RPMI7951 (cell line): ENCODE measurements at places on chromosomes 3 and 15. TPM values are rescaled to one million over a fixed set of nuclear protein-coding genes. Genes with fewer than 3 reads are reported as not detected.

DNA sequence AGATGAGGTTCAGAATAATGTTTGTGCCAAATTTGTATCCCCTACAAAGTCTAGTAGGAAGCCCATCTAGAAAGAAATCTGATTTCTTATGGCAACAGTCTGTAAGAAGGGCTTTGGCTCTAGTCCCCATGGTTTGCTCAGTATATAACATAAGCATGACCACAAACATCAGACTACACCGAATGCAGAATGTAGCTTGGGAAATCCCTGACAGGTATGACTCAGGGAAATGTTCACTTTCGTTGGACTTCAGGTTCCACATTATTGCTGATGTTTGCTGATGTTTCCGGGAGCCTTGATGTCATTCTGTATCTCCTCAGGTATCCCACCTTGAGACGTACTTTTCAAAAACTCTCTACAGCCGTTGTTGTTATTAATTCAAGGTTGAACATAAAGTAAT, 304.4 kb upstream of the TGFBR2 start:
- DNase-seq: no peak

DNA sequence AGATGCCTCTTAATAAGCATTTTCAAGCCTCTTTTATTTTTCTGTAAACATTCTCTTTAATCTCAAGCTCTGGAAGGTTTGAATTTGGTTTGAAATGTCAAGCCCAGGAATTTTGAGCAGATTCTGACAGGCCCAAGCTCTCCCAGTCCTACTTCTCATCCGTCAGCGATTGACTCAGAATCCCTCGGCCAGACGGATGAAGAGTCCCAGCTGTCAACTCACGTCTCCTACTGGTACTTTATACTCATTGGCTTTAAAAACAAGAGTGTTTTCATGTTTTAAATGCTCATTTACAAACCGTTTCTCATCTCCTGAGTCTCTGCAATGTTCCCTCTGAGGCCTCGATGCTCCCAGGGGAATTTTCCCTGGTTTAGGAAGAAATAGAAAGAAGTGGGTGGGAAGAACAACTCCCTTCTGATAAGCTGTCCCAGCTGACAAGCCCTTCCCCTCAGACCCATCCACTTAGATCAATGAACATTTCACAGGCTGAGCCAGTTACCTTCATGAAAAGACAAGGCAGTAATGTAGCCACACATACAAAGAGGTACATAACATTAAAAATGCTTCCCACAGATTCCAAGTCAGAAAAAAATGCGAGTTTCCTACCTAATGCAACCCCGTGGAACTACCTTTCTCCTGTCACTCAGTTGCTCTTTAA, 478.2 kb upstream of the DPH6 start:
- no peak for DNase-seq

NTRK3 gene
- total RNA-seq: 0.10 and 1.3 TPM in 2 replicates

GRCh38 chr3:46186471-46187340, 21.4 kb downstream of the CCR1 start:
- no peak for DNase-seq

- DNase-seq: peak; percentile 22
These were observed 170.0 kb upstream of the NDN start for GRCh38 chr15:23857028-23857641.

TMEM207 gene
- total RNA-seq: not detected in 2 replicates

LINGO1 gene
- not detected in 2 replicates for total RNA-seq

DNA sequence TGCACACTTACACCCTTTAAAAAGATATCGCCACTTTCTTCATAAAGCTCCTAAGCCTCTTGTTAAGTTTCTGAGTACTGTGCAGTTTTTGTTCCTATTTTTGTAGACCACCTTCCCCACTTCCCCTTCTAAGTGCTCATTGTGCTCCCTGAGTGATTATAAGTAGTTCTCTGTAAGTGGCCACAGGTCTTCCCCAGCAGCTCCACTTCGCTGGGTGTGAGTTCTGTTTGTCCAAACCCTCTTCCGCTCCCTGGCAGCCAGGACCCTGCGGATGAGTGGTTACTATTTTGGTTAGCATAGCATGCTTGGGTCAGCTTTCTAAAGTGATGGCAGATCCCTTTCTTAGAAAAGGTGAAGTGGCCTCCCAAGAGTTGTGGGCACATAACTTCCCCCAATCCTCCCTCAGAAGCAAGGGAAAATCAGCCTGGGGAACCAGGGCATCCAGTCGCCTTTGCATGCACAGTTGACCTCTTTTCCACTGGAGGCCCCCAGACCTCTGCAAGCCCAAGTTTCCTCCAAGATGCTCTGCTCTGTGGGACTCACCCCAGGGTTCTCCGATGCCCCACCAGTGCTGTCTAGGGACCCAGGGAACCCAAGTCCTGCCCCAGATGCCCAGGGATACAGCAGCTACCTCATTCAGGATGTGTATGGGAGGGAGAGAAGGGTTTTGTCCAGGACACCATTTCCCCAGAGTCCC, 69.6 kb downstream of the ATP10A start:
- no peak for DNase-seq

SLC6A1 gene
- not detected in 2 replicates for total RNA-seq

GRAMD2A gene
- total RNA-seq: not detected in 2 replicates

DNA sequence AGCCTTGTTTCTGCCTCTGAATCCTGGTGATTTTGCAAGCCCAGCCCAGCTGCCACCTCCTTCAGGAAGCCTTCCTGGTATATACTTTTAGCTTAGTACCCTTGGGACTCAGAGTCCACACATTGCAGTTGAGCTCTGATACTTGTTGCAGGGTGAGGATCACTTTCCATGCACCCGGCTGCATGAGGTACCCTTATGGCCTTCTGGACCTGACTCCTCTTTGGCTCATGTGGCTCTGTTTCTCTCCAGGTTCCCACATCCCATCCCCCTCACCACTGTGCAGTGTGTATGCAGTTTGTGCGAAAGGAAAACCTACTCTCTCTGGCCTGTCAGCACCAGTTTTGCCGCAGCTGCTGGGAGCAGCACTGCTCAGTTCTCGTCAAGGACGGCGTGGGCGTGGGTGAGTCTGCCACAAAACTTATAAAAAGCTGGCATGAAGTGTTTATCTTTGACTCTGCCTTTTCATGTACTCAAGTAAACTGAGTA, 23.1 kb upstream of the P4HTM start:
- DNase-seq: no peak

- no peak for DNase-seq
These were observed 137.4 kb downstream of the SV2B start for GRCh38 chr15:91237445-91237844.

SEMA3F gene
- total RNA-seq: 1.5 and 1.9 TPM in 2 replicates

DNA sequence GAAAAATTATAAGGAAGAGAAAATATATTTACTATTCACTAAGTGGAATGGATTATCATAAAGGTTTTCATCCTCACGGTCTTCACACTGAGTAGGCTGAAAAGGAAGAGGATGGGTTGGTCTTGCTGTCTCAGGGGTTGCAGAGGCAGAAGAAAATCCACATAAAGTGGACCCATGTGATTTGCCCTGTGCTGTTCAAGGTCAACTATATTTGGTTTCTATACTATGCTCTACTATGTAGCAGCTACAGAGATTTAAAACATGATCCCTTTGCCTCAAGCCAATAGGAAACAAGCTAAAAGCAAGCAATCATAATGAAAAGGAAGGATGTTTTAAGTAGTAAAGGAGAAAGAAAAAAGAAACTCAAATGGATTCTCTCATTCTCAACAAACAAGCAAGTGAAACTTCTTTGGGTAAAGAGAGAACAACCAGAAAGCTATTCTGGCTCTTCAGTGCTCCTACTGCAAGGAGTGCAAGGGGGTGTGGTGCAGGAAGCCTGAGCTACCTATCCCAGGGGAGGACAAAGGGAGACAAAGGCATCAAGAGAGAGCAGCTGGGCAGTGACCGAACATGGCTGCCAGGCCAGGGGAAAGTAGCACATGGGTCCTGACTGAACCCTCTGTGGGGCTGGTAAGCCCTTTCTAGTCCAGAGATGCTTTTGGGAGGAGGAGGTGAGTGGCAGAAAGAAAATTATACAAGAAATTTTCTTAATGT, 35.9 kb downstream of the SFMBT1 start:
- DNase-seq: no peak

DNA sequence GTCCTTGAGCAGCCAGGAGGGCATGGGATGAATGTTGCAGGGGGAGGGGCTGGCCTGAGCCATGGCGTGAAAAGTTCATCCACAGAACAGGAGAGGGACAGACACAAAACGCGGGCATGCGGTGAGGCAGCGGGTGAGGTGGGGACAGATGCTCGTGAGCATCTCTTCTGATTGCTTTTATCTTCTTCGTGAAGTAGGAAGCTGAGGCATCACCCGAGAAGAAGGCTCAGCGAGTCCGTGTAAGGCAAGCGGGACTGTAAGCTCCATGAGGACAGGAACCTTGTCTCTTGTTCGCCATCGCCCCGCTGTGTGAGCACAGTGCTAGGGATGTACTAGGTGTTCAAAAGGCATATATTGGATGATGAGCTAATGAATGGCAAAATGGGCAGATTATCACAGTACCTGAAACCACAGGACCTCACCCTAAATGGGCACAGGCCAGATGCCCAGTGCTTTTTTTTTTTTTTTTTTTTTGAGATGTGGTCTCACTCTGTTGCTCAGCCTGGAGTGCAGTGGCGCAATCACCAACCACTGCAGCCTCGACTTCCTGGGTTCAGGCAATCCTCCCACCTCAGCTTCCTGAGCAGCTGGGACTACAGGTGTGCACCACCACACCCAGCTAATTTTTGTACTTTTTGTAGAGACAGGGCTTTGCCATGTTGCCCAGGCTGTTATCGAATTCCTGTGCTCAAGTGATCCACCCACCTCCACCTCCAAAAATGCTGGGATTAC, 46.8 kb downstream of the CPN2 start:
- DNase-seq: no peak

NEK11 gene
- total RNA-seq: 4.0 and 5.0 TPM in 2 replicates

GRCh38 chr15:28885630-28886430, at the start of gene APBA2:
APBA2 (plus strand) TSS chr15:28885974; CDS start chr15:29053885, 167,911 bp downstream.
- DNase-seq: peak; percentile 24

- DNase-seq: no peak
These were observed 2.8 kb downstream of the APOD start for GRCh38 chr3:195580744-195581443.

DNA sequence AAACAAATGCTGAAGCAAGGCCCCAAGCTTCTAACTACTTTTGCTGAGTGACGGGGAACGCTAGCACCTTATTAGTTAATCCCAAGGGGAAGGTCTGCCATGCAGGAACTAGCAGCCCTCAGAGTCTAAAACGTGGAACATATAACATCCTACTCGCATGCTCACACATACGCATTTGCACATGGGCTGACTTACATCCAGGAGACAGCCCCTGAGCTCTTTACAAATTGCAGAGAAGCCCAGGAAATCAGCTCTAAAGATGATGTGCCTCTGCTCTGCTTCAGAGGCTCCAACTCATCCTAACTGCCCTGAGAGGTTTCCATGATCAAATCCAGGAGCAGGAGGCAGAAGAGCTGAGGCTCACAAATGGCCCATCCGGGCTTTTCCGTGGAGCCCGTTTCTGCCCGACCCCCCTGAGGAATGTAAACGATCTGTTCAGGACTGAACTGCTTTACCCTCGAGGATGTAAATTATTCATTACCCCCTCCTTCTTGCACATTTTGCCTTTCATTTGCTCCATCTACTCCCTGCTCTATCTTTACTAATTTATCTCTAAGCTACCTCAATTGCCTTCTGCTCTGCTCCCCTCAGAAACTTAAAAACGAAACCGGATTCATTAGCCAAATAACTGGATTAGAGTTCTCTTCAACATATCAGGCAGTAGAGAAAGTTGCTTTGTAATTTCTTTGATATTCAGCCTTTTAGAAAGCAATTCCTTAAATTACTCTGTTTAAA, 141.9 kb upstream of the CCDC54 start:
- DNase-seq: peak; percentile 43

CAV3 gene
- not detected in 2 replicates for total RNA-seq

- no peak for DNase-seq
These were observed 44.2 kb upstream of the PLXNA1 start for GRCh38 chr3:126938520-126939337.

- DNase-seq: no peak
These were observed 158.0 kb downstream of the FBLN2 start for GRCh38 chr3:13706886-13707285.

DNA sequence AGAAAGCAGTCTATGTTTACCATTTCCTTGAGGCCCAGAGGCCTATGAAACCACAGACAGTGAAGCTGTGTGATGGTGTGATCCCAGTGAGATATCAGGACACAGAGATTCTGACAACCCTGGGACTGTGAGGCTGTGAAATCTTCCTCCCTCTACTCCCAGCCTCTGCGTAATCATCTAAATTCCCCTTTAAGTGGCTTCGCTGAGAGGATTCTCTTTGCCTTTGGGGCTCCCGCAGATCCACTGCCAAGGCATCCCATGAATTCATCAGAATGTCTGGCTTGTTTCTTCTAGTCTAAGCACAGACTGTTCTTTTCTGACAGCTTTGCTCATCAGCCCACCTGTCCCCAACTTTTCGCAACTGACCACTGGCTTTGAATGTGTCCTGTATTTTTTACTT, 901.2 kb upstream of the NR2F2 start:
- DNase-seq: no peak

RHOV gene
- total RNA-seq: 0.12 and 0.20 TPM in 2 replicates

GRCh38 chr15:42143866-42144625, 12.4 kb downstream of the PLA2G4F start:
- DNase-seq: no peak

DNA sequence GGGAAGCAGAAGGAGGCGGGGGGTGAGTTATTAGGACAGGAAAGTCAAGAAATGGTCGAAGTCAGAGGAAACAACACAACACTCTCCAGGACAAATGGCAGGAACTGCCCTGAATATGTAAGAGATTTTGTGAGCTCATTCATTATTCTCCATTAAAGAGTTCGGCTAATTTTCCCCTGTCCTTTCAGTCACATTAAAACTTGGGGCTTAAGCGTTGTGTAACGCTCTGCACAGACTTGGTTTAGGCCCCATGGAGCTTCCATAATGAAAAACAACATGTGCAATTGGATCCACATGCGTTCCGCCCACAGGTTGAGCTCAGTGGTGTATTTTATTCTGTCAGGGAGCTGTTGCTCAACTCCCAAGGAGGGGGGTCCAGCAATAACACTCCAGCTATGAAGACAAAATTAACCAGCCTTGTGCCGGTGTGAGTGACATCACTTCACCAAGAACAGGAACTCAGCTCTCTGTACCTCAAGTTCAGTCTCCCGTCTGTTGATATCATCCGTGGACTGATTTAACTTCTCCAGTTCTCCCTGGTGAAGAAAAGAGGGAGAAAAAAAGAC, 2.3 kb downstream of the SH3BP5 start:
- DNase-seq: no peak
